Activated CD8-positive, alpha-beta memory T cell treated with anti-CD3 and anti-CD28 coated beads, Interleukin-2, amount 10 ng/mL, durations not matched to agents 7 days and 5 days (primary cell): ENCODE measurements at places on chromosomes 5 and 9. TPM values are rescaled to one million over a fixed set of nuclear protein-coding genes. Genes with fewer than 3 reads are reported as not detected.

The TEK gene
- total RNA-seq: not detected

The ZBED3 gene
- 0.58 TPM for total RNA-seq

The CDH9 gene
- total RNA-seq: not detected

The PCDHA7 gene
- total RNA-seq: not detected

The CER1 gene
- not detected for total RNA-seq

The LCN10 gene
- total RNA-seq: 0.68 TPM

The IL3 gene
- 0.47 TPM for total RNA-seq

The ARID3C gene
- 0.26 TPM for total RNA-seq

The CSF1R gene
- total RNA-seq: not detected

The DBH gene
- total RNA-seq: not detected

The QRFP gene
- total RNA-seq: not detected

The CDX1 gene
- not detected for total RNA-seq

The CCNO gene
- 0.26 TPM for total RNA-seq

DNA sequence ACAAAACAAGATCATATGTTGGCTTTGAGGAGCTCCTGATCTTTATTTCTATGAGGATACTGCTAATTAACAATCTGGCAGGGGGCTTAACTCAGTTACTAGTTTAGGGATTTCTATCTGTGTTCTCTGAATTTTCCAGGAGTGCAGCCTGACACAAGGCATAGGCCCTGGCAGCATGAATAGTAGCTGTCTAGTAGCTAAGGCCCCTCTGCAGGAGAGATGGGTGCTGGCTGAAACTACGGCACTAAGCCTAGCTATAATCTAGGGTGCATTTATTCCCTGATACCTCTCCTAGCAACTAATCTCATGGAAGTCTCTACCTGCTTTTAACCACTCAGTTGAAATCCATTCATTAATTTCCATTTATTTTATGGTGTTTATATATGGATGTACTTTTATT is 268.2 kb downstream of the TMEM232 start:
- no peak for DNase-seq

GRCh38 chr5:57832875-57833274 is 350.3 kb upstream of the ACTBL2 start:
- DNase-seq: no peak

DNA sequence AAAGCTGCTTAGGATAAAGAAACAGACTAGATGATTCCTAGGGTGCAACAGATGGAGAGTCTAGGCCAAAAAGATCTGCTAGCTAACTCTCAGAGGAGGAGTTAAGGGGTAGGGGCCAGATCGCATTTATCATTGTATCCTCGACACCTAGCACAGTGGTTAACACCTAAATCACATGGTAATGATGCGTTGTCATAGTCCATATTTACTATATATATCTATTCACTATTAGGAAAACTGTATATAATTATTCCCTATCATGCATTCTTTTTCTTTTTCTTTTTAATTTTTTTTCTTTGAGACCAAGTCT is 92.8 kb upstream of the SLC44A1 start:
- no peak for DNase-seq

- DNase-seq: no peak
Observed at GRCh38 chr5:13325765-13326164, 618.7 kb downstream of the DNAH5 start.

DNA sequence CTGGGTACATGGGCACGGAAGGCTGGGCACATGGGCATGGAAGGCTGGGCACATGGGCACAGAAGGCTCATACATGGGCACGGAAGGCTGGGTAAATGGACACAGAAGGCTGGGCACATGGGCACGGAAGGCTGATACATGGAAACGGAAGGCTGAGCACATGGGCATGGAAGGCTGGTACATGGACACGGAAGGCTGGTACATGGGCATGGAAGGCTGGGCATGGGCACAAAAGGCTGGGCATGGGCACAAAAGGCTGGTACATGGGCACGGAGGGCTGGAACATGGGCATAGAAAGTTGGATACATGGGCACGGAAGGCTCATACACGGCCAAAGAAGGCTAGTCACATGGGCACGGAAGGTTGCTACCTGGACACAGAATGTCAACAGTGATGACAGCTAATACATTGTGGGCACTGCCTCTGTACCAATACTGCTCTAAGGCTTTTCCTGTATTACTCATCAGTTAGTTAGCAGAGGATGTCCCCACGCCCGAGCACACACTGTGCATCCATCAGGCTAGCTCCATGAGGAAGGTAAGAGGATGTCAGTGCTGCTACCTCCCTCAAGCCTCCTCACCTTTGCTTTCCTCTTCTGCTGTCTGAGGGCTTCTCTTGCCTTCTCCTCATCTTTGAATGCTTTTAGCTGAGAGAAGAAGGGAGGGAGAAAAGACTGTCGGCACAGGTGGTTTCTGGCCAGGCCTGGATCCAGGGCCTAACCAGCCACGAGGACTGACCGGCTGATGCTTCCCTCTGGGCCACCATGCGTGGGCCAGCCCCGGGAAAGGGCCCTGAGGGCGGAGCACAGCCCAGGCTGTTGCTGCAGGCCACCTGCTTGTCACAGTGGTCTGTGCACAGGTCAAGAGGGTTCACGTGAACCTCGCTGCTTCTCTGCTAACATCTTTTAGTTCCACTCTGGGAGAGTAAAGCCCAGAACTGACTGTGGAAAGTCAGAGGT is 14.3 kb downstream of the GPX3 start:
- DNase-seq: no peak

DNA sequence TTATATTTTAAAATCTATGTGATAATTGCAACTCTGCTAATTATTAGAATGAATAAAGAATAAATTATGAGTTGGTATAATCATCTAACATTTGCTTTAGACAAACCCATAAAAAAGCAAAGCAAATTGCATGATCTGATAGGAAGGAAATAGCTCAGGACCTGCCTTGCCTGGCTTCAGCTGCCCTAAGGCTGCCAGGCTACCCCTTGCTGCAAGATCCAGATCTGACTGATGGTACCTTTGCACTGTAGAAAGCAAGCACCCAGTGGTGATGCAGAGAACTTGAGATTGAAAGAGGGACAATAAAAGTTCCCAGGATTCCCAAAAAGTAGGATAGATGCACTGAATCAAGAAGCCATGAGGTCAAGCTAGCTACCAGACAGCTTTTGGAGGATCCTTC is 100.9 kb upstream of the FSTL4 start:
- DNase-seq: peak; percentile 7

DNA sequence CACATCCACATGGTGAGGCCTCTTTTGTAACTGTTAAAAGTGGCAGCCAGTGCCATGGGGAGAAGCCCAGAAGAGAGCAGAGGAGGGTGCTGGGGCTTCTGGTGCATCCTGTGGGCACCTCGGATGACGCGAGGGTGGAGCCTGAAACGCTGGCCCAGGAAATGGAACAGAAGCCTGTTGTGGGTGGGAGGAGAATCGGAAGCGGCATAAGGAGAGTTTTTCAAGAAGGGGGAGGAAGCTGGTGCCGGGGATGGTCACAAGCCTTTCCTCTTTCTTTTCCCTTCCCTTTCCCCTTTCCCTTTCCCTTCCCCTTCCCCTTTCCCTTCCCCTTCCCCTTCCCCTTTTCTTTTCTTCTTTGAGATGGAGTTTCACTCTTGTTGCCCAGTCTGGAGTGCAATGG is 12.9 kb downstream of the ANKRD33B start:
- no peak for DNase-seq

DNA sequence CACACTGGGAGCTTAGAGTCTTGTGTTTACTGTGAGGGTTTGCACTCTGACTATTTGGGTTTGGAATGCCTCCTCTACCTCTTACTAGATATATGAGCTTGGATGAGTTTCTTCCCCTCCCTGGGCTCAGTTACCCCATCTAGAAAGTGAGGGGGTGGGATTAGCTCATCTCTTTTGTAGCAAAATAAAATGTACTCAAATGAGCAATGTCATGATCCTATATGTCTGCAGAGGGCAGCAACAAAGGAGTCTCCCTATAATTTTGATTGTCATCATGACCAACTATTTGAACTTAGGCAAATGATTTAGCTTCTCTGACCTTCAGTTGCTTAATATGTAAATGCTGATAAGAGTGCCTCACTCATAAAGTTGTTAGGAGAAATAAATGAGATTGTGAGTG is 109.0 kb downstream of the DPYSL3 start:
- no peak for DNase-seq

- DNase-seq: no peak
Observed at GRCh38 chr9:74589576-74589975, 92.4 kb downstream of the RORB start.
